ENCODE measurements at places on chromosomes 16 and 17. TPM values are rescaled to one million over a fixed set of nuclear protein-coding genes. Genes with fewer than 3 reads are reported as not detected.

Gene BRD7
- 84.2 TPM for total RNA-seq

Gene TNFAIP1
- total RNA-seq, result 22.1 TPM

Gene TNFRSF17
- not detected for total RNA-seq

Gene SAMD14
- total RNA-seq, result 6.9 TPM

Gene ACSM3
- 23.7 TPM for total RNA-seq

Gene ELMO3
- 3.0 TPM for total RNA-seq

Gene EPOP
- total RNA-seq, result 37.4 TPM

GRCh38 chr17:57746221-57746620, 1.1 kb upstream of the CCDC182 start:
- H3K36me3 ChIP-seq, result no peaks in the 10 kb centered on the region
- H3K4me1 ChIP-seq, result no peaks in the 10 kb centered on the region
- H3K4me3 ChIP-seq, result no peak overlapping the region

GRCh38 chr17:35889241-35889640, 9.1 kb upstream of the CCL5 start:
- no peaks in the 10 kb centered on the region for H3K36me3 ChIP-seq
- H3K27ac ChIP-seq, result no peak overlapping the region
- DNase-seq, result peak; percentile 39
- H3K4me3 ChIP-seq, result peak overlapping the region; percentile 32

DNA sequence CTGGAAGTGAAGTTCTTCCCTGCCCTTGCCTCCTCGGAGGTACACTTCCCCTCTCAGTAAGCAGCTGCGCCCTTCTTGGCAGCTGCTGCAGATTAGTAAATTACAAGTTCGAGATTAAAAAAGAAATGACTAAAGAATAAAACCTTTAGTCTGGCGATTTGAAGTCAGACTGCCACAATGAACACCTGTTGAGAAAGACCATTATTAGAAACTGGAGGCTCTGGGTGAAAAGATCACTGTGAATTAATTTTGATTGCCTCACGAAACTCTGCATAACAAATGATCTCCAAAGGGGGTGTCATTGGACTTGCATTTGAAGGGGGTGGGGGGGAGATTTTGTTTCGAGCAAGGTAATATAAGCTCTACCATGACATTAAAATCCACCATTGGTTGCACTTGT, 39.3 kb downstream of the SALL1 start:
- H3K27ac ChIP-seq, result no peak overlapping the region
- H3K4me1 ChIP-seq, result no peaks in the 10 kb centered on the region
- no peaks in the 10 kb centered on the region for H3K36me3 ChIP-seq
- peaks cover 35% of the 10 kb centered on the region for H3K27me3 ChIP-seq

DNA sequence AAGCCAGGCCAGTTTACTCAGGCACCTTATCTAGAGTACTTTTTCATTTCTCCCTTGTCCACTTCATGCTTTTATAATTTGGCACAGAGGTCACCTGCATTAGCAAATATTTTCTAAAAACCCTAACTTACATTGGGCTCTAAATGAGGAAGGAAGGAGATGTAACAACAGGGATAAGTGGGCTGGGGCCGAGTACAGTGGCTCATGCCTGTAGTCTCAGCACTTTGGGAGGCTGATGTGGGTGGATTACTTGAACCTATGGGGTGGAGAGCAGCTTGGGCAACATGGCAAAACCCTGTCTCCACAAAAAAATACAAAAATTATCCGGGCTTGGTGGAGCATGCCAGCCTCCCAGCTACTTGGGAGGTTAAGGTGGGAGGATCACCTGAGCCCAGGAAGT, 55.9 kb downstream of the TMEM100 start:
- no peaks in the 10 kb centered on the region for H3K36me3 ChIP-seq
- no peak for DNase-seq
- H3K27me3 ChIP-seq, result peaks cover 36% of the 10 kb centered on the region
- H3K4me1 ChIP-seq, result no peaks in the 10 kb centered on the region
- H3K4me3 ChIP-seq, result no peak overlapping the region
- no peak overlapping the region for H3K27ac ChIP-seq

GRCh38 chr16:28585674-28586073, 11.2 kb downstream of the SULT1A2 start:
- H3K4me1 ChIP-seq, result no peaks in the 10 kb centered on the region
- no peak for DNase-seq
- no peaks in the 10 kb centered on the region for H3K27me3 ChIP-seq
- no peak overlapping the region for H3K4me3 ChIP-seq

GRCh38 chr17:42325026-42325425, 36.7 kb downstream of the STAT5A start:
- peaks cover 39% of the 10 kb centered on the region for H3K4me1 ChIP-seq
- no peaks in the 10 kb centered on the region for H3K27me3 ChIP-seq
- H3K36me3 ChIP-seq, result peaks cover 28% of the 10 kb centered on the region
- no peak overlapping the region for H3K4me3 ChIP-seq

GRCh38 chr17:8223356-8224126, 13.2 kb upstream of the AURKB start:
- H3K4me1 ChIP-seq, result peaks cover 54% of the 10 kb centered on the region
- H3K27ac ChIP-seq, result peak overlapping the region; percentile 99
- peaks cover 18% of the 10 kb centered on the region for H3K36me3 ChIP-seq

GRCh38 chr17:39738568-39738901, 797 bp downstream of the GRB7 start:
- peak; percentile 77 for DNase-seq
- no peak overlapping the region for H3K27ac ChIP-seq
- no peaks in the 10 kb centered on the region for H3K36me3 ChIP-seq

DNA sequence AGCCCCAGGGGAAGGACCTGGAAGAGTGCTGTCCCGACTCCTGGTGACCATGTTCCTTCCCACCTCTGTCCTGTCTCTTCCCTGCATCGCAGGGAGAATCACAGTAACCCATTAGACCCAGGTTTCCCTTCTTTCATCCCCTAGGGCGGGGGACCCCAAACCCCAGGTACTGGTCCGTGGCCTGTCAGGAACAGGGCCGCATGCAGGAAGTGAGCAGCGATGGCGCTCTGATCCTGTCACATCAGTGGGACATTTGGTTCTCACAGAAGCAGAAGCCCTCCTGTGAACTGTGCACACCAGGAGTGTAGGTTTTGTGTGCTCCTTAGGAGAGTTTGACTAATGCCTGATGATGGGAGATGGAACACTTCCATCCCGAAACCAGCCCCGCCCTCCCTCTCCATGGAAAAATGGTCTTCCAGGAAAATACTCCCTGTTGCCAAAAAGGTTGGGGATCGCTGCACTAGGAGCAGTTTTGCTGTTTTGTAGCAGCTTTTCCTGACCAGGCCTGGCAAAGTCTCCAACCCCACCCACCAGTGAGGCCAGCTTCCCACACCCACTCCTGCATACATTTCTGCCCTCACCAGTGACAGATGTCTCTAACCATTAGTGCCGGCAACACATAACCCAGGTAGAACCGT, 10.5 kb downstream of the MNT start:
- no peak overlapping the region for H3K4me3 ChIP-seq
- peaks cover 2% of the 10 kb centered on the region for H3K36me3 ChIP-seq
- peak overlapping the region; percentile 54 for H3K27ac ChIP-seq
- peaks cover 34% of the 10 kb centered on the region for H3K4me1 ChIP-seq

DNA sequence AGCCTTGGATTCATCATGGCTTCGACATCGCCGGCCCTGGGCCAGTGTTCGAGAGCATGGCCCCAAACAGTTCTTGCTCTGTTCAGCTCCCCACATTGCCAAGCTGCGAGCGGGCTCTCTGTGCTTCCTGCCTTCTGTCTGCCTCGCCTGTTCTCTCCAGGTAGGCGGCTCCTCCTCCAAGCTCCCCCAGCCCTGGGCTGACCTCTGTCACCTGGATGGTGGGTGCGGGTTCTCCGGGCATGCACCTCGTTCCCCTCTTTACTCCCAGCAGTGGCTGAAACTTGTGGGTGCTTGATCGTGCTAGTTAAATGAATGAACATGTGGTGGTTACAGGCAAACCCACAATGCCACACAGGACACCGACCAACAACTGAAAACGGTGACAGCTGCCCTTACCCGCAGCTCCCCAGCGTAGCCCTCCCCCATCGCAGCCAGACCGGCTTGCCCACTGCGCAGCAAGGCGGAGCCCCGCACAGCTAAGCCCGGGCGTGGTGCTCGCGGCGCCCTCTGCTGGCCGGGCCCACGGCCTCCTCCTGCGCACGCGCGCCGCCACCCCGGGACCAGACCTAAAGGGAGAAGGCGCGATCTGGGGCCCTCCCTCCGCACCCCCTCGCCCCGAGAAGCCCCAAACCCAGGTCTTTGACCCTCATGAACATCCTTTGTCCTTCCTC, 23.0 kb upstream of the EIF1 start:
- peaks cover 44% of the 10 kb centered on the region for H3K4me1 ChIP-seq
- peak overlapping the region; percentile 90 for H3K27ac ChIP-seq
- DNase-seq, result peak; percentile 92
- peak overlapping the region; percentile 81 for H3K4me3 ChIP-seq
